Epithelial cell of proximal tubule (primary cell): ENCODE measurements at places on chromosomes 16 and 17. TPM values are rescaled to one million over a fixed set of nuclear protein-coding genes. Genes with fewer than 3 reads are reported as not detected.

Gene KRT14
- not detected in 2 replicates for total RNA-seq

Gene KRTAP4-3
- total RNA-seq, result not detected in 2 replicates

DNA sequence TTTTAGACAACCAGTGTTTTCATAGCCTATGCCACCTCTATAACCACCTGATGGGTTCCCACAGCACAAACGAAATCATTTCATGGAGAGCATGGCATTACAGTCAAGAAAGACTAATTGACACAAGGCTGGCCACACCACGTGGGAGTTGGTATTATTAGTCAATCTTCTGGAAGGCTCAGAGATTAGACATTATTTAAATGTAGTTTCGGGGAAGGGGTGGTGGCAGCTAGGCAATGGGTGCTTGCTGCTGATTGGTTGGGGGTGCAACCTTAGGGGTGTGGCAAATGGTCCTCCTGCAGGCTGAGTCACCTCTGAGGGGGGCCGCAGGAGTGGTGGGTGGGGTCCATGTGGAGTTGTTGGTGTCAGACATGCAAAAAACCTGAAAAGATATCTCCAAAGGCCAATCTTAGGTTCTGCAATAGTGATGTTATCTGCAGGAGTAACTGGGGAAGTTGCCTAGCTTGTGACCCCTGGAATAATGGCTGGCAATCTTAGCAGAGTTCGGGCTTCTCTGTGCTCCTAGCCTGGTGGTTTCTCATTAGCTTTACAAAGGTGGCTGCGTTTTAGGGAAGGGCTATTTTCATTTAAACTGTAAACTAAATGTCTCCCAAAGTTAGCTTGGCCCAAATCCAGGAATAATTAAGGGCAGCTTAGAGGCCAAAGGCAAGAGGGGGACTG, 4.6 kb downstream of the TEN1 start:
- DNase-seq, result no peak

- DNase-seq, result no peak
These were observed 1308.0 kb downstream of the CDH11 start for GRCh38 chr16:63813862-63814261.

Gene AKTIP
- total RNA-seq, result 16.9 and 20.5 TPM in 2 replicates

Gene LUC7L3
- total RNA-seq, result 25.8 and 54.1 TPM in 2 replicates

DNA sequence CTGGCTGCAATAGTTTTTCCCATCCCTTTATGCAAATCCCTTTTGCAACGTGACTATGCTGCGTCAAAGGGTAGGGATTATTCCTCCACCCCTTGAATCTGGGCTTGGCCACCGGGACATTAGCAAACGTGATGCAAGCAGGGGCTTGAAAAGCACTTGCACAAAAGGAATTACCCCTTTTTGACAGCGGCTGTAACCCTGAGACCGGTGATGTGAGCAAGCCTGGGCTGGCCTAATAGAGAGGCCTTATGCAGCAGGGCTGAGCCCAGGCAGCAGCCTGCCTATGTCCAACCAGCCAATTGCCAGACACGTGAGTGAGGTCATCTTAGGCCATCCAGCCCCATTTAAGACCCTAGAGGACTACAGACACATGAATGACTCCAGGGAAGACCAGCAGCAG, 30.4 kb upstream of the PAFAH1B1 start:
- DNase-seq, result no peak

GRCh38 chr17:30905742-30906100, 317 bp downstream of the TEFM start:
- peak; percentile 12 for DNase-seq

Gene SMIM36
- not detected in 2 replicates for total RNA-seq

Gene MPP2
- total RNA-seq, result 2.5 and 14.1 TPM in 2 replicates

GRCh38 chr16:81723098-81723723, 55.9 kb upstream of the PLCG2 start:
- no peak for DNase-seq

Gene PIRT
- total RNA-seq, result not detected in 2 replicates

DNA sequence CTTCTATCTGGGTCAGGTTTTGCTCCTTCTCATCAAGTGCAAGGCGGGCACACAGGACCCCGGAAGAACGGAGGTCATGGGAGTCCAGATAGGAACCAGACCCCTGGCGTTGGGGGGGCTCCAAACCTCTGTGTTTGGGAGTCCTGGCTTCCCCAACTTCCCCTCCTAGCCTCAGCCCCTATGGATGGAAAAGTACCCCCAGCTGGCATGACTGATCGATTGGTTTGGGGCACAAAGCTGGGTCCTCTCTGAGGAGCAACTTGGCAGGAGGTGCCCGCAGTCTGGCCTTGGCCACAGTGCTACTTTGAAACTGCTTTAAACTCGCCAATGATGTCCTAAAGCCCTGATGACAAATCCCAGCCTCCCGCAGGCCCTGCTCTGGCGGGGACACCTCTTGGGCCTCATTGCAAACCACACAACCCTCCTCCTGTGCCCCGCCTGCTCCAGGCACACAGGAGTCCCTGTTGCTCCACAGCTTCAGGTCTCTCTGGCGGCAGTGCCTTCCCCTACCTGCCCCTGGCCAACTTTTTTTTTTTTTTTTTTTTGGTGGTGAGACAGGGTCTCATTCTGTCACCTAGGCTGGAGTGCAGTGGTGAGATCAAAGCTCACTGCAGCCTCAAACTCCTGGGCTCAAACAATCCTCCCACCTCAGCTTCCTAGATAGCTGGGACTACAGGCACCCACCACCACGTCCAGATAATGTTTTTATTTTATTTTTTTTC, 38.0 kb upstream of the SNN start:
- DNase-seq, result no peak

Gene KRTAP9-2
- total RNA-seq, result not detected in 2 replicates

Gene STX1B
- total RNA-seq, result 0.40 and 0.58 TPM in 2 replicates

Gene HOXB9
- total RNA-seq, result 74.5 and 83.8 TPM in 2 replicates

GRCh38 chr17:44203731-44204440, 4.2 kb upstream of the ATXN7L3 start:
- DNase-seq, result no peak

GRCh38 chr16:69384974-69385373, 833 bp downstream of the TERF2 start:
- DNase-seq, result no peak

DNA sequence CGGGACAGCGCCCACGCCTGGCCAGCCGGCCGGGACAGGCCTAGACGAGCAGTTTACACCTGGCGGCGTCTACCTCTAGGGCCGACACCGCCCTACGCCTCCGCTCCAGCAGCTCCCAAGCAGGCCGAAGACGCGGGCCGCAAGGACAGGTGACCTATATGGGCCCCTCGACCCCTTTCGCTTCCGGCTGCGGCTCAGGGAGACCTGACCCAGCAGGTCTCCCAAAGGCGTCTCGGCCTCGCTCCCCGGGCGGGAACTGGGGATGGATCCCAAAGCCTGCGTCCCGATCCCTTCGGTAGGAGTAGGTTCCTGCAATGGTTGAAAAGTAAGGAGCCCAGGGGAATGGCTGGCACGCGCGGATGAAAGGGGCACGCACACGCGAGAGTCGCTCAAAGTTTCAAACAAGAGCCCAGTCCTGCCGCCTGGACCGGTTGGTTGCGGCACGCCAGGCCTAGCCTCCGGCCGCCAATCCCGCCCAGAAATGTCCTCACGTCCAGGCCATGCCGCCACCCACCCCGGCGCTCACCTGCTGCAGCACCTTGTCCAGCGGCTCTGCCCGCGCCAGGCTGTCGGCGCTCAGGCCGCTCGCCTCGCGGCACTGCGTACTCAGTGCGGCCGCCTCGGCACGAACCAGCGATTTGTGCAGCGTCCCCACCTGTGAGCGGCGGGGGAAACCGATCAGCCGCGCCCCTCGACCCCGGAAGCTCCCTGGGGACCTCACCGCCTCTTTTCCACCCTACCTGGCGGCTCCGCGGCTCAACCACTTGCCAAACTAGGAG, 630 bp downstream of the ESRP2 start:
- no peak for DNase-seq

DNA sequence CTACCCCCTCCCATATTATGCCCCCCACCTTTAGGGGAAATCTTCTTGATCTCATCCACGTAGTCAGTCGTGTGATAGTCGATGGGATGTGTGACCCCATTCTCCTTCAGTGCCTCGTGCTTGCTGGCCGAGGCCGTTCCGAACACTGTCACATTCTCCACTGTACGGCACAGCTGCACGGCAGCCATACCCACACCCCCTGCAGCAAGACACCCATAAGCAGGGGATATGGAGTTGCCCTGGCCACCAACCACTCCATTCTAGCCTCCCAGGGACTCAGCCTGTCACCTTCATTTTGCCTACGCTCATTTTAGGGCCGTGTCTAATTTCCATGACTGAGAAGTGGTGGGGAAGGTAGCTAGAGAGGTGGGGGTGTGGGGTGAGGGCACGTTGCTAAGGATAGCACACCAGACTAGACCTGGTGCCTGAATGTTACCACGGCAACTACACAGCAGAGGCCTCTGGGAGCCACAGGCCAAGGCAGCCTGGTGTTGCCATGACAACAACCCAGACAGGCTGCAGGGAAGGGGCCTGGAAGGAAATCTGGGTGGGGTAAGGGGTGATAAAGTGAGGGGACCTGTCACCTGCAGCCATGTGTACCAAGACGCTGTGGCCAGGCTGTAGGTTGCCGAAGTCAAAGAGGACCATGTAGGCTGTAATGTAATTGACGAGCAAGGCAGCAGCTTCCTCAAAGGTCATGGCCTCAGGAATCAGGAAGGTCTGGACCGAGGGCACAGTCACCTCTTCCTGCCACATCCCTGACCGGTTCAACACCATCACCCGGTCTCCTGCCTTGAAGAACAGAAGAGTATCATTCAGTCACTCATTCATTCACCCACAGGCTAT, 4.0 kb downstream of the VAT1 start:
- DNase-seq, result no peak
